ENCODE measurements at places on chromosomes 3 and 15.

- DNase-seq, result no peak
These were observed 59.9 kb upstream of the COL8A1 start for GRCh38 chr3:99578339-99578970.

GRCh38 chr3:128748557-128748956 is 22.6 kb downstream of the RAB7A start:
- DNase-seq, result no peak

DNA sequence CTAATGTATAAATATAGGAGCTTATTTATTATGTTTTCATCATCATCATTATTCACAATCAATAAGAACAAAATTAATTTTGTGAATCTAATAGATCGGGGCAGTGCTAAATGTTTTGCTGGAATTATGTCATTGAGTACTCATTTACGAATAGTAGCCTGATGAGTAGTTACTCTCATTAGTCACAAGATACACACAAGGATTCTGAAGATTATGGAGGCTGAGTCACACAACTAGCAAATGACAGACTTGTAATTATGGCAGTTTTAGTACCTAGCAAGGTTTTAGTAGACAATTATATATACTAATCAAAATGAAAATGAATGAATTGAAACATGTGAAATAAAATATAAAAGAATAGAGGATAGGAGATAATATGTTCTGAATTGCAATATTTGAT is 954.2 kb downstream of the CADM2 start:
- no peak for DNase-seq

DNA sequence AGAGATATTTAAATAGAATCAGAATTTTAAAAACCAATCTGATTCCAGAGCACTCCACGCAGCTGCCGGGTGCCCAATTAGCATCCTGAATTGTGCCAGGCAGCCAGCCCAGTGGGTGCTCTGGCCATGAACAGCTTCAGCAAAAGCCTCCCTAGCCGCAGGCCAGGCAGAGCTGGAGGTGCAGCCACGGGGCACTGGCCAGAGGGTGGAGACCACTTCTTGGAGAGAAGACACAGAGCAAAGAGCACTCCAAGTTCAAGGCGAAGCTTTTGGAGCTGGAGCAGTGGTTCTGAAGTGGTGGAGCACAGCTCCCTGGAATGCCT is 475.6 kb upstream of the PROK2 start:
- no peak for DNase-seq

GRCh38 chr3:34388830-34389229 is 590.4 kb downstream of the PDCD6IP start:
- no peak for DNase-seq

GRCh38 chr3:46905213-46905560 is 27.7 kb downstream of the PTH1R start:
- DNase-seq, result no peak

GRCh38 chr15:45409596-45409995 is 31.3 kb upstream of the GATM start:
- DNase-seq, result no peak

DNA sequence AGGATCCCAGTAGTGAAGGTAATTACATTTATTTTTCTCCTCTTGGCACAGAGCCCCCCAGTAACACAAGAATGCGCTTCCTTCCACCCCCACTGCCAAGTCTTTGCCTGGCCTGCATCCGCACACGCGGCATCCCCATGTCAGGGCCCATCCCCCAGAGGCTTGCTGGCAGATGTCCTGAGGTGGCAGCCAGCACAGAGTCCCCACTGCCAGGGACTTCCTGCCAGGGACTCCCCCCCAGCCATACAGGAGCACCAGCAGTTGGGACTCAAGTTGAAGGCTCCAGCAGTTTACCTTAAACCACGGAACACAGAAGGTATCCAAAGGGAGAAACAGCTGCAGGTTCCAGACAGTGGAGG is 41.0 kb downstream of the MEGF11 start:
- no peak for DNase-seq
